ENCODE measurements at places on chromosomes 3 and 15.

GRCh38 chr3:124952282-124952855 lies 17.8 kb upstream of the MUC13 start:
- no peak for DNase-seq

DNA sequence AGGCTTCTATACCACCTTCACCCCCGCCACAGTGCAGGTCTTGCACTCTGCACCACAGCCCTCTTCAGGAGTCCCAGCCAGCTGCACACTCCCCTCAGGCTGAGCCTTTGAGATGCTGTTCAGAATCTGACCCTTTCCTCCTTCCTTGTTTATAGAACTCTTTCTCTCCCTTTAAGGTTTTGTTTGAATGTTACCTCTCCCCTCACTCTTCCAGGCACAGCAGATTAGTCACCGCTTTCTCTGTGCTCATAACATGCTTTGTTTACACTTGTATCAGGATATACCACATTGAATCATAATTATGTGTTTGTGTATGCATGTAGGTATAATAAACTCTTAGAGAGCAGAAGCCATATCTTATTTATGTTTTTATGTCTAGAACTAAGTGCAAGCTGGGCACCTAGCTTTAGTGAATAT lies 168.4 kb upstream of the BCL6 start:
- DNase-seq, result no peak

DNA sequence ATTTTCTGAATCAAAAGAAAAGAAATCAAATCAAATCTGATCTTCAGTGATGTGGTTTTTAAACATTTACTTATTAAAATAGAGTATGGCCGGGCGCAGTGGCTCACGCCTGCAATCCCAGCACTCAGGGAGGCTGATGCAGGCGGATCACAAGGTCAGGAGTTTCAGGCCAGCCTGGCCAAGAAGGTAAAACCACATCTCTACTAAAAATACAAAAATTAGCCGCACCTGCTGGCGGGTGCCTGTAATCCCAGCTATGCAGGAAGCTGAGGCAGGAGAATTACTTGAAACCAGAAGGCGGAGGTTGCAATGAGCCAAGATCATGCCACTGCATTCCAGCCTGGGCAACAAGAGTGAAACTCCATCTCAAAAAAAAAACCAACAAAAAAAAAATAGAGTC lies 169.1 kb downstream of the ULK4 start:
- DNase-seq, result no peak

- no peak for DNase-seq
Measured at GRCh38 chr15:88511161-88511560, 35.3 kb downstream of the DET1 start.

DNA sequence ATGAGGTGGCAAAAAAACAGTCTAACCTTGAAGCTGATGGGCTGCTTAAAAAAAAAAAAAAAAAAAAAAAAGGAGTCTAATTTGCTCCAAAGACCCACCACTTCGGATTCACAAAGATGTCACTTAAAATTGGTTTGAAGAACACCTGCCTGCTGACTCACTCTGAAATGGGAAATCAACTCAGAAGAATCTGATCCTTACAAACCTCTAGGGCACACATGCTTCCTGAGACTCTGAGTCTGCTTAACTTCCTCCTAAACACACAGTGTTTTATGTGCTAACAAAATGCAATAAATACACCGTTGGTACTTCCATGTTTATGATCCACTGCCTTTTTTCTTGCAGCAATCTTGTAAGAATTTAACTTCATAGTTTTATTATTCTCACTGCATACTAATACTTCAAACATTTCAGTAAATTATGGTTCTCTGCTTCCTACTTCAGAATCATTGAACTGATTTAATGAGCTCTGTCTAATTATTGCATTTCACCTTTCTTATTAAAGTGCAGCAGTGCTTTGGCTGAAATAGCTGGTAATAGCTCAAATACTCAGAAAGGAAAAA lies 73.0 kb upstream of the FRMD4B start:
- DNase-seq, result no peak

GRCh38 chr3:59374091-59374817 lies 324.4 kb upstream of the CFAP20DC start:
- DNase-seq, result no peak

- DNase-seq, result no peak
Measured at GRCh38 chr15:80246425-80246894, 5.6 kb downstream of the CTXND1 start.

GRCh38 chr3:13219902-13220296 lies 146.7 kb upstream of the IQSEC1 start:
- DNase-seq, result no peak

- no peak for DNase-seq
Measured at GRCh38 chr3:81650187-81650586, 111.3 kb downstream of the GBE1 start.

GRCh38 chr3:168796339-168796738 lies 700.6 kb upstream of the GOLIM4 start:
- DNase-seq, result no peak

- DNase-seq, result no peak
Measured at GRCh38 chr3:179430277-179430870, 20.9 kb downstream of the GNB4 start.

- DNase-seq, result no peak
Measured at GRCh38 chr15:100849855-100850218, 29.8 kb upstream of the ALDH1A3 start.

DNA sequence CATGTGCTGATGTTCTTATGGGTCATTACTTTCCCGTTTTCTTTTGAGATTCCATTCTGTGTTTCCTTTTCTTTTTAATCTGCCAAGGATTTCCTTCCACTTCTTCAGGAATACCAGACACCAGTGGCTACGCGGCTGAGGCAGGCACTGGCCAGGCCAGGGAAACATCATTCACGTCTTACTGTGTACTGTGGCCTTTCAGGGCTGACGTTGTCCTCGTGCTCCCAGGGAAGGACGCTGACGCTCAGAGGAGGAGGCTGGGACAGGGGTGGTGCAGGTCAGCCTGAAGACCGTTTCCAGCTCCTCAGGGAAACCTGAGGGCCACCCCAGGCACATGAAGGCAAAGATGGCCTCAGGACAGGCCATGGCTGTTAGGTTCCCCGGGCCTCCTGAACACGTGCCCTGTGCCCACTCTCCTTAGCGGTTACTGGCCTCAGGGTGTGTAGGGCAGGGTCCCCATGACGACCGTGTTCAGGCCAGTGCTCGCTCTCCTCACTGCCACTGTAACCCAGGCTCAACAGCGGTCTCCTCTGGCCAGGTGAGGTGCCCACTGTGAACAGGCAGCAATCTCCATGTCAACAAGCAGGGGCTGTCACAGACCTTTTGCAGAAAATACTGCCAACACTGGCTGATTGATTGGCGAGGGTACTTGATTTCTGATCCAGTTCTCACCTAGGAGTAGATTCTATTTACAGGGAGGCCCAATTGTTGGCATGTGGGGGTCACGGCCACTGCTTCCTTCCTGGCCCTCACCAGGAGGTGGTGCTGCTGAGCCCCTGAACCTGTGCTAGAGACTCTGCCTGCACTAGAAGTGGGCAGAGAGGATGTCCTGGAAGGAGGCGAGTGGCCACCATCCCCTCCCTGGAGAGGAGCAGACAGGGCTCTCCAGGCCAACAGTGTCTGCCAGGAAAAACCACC lies 169.5 kb downstream of the ATP10A start:
- DNase-seq, result no peak

GRCh38 chr15:101316529-101316928 lies 21.5 kb upstream of the SNRPA1 start:
- no peak for DNase-seq

- DNase-seq, result no peak
Measured at GRCh38 chr15:101122266-101122665, 129.6 kb downstream of the CHSY1 start.

DNA sequence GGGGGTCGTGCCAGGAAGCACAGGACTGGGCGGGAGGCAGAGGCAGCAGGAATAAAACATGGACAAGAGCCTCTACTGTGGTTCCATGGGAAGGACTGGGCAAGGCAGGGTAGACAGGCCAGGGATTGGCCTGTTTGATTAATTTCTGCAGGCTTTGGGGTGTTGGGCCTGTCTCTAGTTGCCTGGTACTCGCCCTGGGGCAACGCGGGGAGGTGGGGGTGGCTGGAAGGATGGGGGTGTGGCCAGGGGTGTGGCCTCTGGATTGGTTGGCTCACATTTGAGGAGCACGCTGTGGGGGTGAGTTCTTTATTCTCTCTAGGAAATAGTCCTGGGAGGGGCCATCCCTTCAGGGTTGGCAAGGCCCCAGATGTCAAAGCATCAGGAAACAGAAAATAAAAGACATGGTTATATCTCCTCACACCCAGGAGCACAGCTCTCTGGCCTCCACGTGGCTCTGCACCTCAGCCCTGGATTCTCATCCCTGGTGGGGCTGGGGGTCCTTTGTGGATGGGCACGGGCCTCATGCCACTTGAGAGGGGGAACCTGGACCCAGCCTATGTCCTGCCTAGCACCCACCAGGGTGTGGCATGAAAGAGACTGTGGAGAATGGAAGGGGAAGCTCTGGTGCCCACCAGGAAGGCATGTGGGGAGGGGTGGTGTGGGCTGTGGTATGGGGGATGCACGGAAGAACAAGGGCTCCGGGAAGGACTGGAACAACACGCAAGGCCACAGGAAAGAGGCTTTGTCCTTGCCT lies 223.0 kb upstream of the LYSMD4 start:
- no peak for DNase-seq

DNA sequence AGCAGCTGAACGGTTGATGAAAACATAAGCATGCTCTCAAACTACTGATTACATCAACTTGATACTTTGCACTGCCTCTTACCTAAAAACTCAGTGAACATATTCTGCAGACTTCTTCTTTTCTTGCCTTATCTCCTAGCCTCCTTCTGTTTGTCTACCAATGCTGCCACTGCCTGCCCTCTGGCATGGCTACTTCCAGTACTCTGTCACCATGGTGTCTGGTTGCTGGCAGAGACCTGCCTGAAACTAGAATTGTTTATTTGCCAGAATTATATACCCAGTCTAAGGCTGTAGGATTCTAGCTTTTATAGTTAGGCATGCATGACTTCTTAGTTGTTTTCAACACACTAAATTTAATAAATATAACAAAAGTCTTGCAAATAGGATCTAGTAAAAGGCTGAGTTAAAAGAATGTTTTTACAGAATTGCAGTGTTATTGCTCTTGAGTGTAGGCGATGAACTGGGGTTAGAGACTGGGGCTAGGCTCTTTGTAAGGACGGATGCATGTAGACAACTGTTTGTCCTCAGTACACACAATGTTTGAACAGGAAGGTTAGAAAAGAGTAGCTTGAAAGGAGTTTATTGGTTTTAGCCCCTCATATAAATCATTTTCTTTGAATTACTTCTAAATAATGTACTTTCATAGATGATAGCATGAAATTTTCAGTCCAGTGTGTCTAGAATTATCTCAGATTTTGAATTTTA lies 116.3 kb downstream of the KCNAB1 start:
- no peak for DNase-seq

- no peak for DNase-seq
Measured at GRCh38 chr15:46567968-46568367, 933.1 kb downstream of the SQOR start.

DNA sequence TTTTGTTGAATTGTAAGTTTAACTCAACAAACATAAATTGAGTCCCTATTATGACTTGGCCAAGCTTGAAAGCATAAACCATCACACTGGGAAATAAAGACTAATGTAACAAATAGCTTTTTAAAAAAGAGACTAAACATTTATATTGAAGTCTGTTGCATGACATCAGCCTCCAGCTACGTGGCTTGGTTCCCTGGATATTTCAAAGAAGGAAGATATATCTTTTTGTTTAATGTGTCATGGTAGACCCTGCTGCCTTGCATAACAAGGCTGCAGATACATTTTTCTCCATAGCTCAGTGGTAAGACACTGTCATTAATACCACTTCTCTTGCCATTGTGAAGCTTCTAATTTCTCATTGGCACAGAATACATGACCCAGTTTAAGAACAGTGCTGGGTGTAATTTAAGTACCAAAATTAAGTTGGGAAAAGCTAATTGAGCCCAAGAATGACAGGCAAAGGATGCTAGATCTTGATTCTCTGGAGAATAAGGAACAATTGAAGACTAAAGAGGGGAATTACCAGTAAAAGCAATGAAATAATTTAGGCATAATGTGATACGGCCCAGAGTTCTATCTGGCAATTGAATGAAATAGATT lies 14.0 kb downstream of the RCN2 start:
- DNase-seq, result no peak

Measured in HTR-8/SVneo (cell line).